ENCODE measurements at places on chromosomes 13 and 19.

GRCh38 chr13:105627270-105627669 is 908.2 kb downstream of the EFNB2 start:
- DNase-seq = no peak

- no peak for DNase-seq
Measured at GRCh38 chr19:30539981-30540380, 167.8 kb downstream of the ZNF536 start.

GRCh38 chr19:33298146-33298911 is 4.0 kb downstream of the CEBPA start:
- DNase-seq = no peak

- no peak for DNase-seq
Measured at GRCh38 chr13:20422362-20422761, 103.3 kb downstream of the CRYL1 start.

DNA sequence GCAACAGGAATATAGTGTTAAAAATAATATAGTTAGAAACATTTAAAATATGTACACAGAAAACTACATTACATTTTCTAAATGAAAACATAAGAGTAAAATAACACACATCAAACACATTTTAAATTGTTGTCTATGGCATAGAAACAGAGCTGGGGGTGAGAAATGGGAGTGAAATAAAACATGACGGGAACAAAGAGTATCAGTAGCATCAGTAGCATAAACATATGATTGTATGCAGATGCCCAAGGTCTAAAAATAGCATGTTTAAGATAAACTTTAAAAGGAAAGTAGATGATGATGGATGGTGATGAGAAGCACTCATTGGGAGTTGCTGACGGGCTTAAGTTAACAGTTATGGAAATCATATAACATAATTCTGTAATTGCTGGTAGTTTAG is 1221.7 kb upstream of the SPRY2 start:
- DNase-seq = no peak

DNA sequence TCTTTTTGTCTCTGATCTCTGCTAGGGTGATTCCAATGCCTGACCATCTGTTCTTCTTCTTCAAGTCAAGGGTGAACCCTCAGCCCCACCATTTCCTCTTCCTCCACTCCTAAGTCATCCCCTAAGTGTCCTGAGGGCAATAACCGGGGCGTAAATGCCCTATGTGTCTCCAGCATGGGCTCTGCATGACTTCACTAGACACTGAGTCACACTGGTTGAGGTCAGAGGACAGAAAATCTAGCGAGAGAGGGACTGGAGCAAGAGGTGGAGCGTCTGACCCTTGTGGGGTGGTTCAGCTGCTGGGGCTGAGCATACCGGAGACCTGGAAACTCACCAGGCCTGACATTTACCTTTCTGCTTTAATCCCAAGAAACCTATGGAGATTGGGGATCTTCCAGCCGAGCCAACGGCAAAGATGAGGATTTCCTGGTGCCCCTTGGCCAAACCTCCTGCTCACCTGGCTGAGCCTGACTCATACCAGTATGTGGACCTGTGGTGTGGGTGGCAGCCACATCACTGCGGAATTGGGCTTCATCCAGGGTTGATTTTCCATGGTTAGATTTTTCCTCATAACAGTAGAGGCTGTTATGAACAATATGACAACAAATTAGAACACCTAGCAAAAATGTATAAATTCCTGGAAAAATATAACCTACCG is 26.9 kb downstream of the SCGB2B2 start:
- DNase-seq = no peak

GRCh38 chr13:46582190-46582589 is 29.2 kb downstream of the LRCH1 start:
- DNase-seq = no peak

GRCh38 chr13:28583651-28584091 is 75.3 kb upstream of the POMP start:
- no peak for DNase-seq

Measured in CD4-positive, alpha-beta T cell treated with Interleukin-17A for 1 hour (primary cell).